ENCODE measurements at places on chromosomes 5 and 9.

DNA sequence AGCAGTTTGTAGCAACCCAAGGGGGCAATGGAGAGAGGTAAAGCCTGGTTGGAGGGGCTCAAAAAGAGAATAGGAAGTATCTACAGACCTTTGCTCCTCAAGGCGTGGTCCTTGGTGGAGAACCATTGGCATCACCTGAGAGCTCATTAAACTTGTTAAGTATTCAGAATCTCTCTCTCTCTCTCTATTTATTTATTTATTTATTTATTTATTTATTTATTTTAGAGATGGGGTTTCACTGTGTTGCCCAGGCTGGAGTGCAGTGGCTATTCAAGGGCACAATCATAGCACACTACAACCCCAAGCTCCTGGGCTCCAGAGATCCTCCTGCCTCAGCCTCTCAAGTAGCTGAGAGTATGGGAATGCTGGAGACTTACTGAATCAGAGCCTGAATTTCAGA, 193.1 kb upstream of the ADCY2 start:
- DNase-seq: no peak

DNA sequence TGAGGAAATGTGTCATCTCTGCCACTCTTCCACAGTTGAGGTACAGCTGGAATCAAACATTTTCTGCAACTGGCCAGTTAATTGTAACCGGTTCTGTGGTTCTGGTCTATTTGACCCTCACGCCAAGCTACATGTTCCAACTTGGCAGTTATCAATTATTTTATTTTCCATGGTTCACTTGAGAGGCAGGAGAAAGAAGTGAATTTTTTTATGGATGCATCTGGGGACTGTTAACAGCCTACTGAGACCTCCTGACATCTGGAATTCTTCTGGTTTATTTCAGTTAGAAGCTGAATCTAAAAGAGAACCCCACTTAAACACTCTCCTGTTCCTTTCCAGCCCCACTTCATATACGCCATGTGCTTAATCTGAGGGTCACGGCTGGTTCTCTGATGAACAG, 372.3 kb downstream of the DNAH5 start:
- no peak for DNase-seq

GRCh38 chr9:35859310-35859989, 10.8 kb downstream of the OR13J1 start:
- DNase-seq: no peak

DNA sequence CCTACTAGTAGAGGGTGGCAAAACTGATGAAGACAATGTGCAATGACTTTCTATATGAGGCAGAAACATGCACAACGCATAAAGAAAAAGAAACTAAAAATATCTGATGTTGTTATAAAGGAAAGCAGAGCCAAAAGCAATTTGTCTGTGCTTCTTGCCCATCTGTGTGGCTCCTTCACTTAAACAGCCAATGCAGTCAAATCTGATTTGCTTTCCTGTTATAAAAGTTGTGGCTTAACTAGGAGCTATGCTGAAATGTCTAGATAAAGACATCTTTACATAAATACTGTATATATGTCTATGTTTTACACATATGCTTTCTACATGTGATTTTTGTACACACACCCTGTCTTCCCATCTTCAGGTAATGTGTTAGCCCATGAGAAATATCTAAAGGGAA, 508.2 kb downstream of the CETN3 start:
- DNase-seq: no peak

DNA sequence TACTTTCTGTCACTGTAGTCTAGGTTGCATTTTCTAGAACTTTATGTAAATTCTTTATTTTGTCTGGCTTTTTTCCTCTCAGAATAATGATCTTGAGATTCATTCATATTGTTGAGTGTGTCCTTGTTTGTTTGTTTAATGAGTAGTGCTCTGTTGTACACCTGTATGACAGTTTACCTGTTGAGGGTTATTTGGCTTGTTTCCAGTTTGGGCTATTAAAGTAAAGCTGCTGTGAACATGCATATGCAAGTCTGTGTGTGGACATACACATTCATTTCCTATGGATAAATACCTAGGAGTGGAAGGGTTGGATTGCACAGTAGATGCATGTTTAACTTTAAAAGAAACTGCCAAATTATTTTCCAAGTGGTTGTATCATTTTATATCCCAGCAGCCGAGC, 30.4 kb downstream of the MVB12B start:
- no peak for DNase-seq

GRCh38 chr5:31736127-31736526, 97.2 kb downstream of the PDZD2 start:
- no peak for DNase-seq

DNA sequence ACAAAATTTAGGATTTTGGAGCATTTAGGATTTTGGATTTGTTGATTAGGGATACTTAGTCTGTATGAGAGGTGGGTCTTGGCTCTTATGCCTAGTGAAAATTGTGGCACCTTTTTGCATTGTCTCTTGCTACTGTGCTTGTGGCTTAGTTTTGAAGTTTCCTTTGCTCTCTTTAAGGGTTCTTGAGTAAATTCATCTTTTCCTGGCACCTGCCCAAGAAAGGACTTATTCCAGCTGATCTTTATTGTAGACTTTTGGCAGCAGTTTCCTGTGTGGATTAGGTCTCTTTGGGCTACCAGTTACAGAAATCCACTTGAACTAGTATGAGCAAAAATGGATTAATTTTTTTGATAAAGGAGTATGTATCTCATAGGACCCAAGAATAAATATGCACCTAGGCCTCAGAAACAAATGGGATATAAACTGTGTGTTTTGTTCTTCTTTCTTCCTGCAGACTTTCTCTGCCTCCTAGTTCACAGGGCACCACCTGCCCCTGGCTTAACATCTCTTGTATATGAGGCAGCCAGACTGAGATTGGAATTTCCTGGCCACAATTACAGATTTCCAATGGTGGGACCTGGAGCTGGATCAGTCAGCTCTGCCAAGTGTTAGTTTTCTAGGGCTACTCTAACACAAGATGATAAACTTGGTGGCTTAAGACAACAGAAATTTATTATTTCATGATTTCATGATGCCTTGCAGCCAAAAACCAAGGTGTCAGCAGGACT, 44.6 kb downstream of the FOCAD start:
- no peak for DNase-seq

GRCh38 chr5:148791696-148792095, 34.7 kb upstream of the ADRB2 start:
- no peak for DNase-seq

DNA sequence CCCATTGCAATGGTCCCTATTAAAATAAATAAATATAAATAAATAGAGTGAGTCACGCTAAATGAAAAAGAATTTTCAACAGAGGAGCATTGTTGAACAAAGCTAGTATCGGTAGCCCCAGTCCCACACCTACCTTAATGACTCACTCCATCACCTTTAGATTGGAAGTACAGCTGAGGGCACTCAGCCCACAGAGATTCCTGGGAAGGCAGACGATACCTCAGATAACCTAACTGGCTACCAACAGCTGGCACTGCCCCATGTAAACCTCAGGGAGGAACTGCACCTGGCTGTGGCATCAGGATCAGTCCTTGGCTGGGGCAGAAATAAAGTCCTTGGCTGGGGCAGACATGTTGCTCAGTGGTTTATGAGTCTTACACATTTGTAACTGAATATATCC, 49.3 kb downstream of the SPRY4 start:
- DNase-seq: no peak

DNA sequence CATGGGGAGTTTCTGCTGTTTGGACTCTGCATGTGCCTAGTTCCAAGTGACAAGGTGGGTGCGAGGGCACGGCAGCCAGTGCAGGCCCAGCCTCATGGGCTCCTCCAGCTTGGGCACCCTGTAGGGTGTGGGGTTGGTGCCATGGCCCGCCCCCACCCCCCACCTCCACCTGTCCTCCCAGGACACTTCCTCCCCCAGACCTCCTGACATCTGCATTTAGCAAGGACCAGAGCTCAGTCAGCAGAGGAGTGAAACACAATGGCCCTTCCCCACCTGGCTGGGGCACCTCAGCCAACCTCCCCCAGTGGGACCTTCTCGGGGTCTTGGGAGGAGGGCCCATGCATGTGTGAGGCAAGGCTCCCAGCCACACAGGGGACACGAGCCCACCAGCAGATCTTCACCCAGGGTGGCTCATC, 1.9 kb upstream of the NKD2 start:
- DNase-seq: no peak

DNA sequence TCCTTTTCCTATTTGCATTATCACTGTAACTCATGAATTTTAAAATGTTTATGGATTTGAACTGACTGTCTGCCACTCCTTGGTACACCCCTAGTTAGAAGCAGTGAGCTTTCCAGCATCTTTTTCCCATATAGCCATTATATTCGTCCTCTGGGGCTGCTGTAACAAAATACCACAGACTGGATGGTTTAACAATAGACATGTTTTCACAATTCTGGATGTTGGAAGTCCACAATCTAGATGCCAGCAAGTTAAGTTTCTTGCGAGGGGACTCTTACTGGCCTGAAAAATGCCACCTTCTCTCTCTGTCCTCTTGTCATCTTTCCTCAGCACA, 530.0 kb downstream of the SEMA5A start:
- DNase-seq: no peak

DNA sequence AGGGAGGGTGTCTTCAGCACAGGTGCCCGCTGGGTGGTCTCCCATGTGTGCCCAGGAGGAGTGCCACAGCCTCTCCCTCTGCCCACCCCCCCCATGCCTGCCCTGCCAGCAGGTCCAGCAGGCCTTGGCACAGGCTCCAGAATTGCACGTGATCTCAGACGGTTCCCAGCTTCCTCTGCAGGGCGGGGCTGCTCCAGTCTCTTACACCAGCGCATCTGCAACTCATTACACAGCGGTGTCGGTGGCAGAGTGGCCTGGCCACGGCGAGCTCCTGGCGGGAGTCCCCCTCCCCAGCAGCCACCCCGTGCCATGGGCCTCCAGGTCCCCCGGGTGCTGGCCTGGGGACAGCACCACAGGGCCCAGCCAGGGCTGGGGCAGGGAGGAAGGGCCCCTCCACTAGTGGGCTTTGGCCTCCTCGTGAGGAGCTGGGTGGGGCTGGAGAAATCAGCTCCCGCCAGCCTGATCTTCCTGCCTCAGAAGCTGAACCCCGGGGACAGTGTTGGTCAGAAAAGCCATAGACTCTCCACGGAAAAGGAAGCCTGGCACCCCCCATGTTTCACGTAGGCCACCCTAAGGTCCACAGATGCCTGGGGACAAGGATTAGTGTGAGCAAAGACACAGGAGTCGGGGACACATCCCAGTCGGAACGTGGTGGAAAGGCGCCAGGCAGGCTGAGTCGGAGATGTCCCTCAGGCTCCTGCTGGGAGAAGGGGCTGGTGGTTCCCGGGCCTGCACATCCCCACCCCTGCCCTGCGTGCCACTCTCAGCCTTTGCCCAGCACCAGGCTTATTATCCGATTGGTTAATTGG, 40.2 kb downstream of the RXRA start:
- peak; percentile 38 for DNase-seq

DNA sequence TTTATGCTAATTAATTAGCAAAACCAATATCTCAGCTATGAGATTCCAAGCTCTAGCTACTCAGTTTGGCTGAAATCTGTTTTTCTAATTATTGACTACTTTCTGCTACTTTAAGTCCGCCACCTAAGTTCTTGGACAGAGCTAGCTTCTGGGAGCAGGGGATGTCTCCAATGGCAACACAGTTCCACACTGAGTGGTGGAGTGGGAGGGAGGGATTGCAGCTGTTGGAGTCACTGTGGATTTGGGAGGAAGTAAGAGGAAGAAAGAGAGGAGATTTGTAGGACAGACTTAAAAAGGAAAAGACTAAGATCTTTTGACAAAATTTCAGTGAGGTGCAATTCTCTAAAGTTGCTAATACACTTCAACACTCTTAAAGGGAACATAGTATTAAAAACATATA, 450.8 kb downstream of the NFIB start:
- no peak for DNase-seq

GRCh38 chr9:19231126-19231903, 822 bp downstream of the DENND4C start:
- no peak for DNase-seq

GRCh38 chr5:1817261-1818043, 16.2 kb downstream of the NDUFS6 start:
- no peak for DNase-seq

- DNase-seq: no peak
Measured at GRCh38 chr9:135116881-135117280, 29.4 kb downstream of the OLFM1 start.

DNA sequence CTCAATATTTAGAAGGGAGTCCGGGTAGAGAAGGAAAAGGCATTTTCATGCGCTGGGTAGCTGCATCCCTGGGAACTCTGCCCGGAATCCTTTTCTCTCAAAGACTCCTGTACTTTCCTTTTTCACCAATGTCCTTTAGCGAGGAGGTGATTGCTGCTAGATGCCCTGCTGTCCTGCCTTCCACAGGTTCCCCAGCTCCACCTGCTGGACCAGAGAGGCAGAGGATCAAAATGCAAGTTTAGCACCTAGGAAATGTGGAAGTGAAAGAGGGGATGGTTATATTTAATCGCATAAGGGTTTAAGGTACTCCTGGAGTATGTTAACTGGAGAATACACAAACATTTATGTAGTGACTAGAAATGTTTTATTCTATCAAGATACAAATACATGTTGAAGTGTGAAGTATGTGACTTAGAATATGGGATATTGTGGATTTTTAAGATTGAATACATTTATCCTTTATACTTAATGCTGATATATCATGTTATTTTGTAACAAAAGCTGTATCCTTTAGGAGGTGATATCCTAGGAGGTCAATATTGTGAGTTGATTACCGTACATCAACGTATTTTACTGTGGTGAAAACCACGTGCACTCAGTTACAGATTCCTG, 145.7 kb downstream of the ARHGAP26 start:
- peak; percentile 1 for DNase-seq

GRCh38 chr9:101840694-101841188, 102.3 kb upstream of the GRIN3A start:
- no peak for DNase-seq

DNA sequence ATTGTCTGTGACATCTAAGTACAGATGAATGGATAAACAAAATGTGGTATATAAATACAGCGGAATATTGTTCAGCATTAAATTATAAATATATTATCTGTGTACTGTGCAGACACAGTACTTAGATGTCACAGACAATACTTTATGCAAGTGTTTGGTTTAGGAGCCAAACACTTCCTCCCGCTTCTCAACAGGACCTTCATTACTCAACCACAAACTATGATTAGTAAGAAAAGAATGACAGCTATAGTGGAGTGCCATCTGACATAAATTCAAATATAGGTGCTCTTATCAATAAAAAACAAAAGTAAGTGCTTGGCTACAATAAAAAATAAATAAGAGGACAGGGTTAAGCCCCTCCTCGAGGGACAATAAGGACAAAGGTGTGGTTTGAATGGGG, 38.9 kb upstream of the STX17 start:
- DNase-seq: no peak

- DNase-seq: no peak
Measured at GRCh38 chr9:127569886-127570401, 42.1 kb upstream of the STXBP1 start.

- DNase-seq: no peak
Measured at GRCh38 chr9:137458194-137459151, 661 bp downstream of the NSMF start.

DNA sequence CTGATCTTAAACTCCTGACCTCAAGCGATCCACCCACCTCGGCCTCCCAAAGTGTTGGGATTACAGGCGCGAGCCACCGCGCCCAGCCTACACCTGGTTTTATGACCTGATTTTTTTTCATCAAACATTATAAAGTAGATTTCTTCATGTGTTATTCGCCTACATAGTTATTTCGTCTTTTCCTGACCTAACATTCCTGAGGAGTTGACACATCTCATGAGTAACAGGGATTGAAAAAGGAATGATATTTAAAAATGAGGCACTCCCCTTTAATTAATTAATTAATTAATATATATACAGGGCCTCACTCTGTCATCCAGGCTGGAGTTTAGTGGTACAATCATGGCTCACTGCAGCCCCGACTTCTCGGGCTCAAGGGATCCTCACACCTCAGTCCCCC, 20.2 kb upstream of the MTMR12 start:
- DNase-seq: no peak

- no peak for DNase-seq
Measured at GRCh38 chr5:112956606-112957005, 20.0 kb upstream of the DCP2 start.
